ENCODE measurements at places on chromosomes 6 and 20.

DNA sequence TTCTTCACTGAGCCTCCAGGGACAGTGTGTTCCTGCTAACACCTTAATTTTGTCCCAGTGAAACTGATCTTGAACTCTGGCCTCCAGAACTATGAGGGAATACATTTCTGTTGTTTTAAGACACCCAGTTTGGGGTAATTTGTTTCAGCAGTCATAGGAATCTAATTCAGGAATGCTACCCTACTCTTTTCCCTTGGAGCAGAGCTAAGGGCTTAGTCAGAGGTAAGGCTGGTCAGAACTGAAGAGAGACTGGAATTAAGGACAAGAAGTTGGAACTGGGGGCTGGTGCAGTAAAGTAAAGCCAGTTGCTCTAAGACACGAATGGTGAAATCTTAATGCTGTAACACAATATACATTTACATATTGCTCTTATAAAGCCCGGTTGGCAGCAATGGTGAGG lies 809.7 kb downstream of the MAFB start:
- DNase-seq, result no peak

DNA sequence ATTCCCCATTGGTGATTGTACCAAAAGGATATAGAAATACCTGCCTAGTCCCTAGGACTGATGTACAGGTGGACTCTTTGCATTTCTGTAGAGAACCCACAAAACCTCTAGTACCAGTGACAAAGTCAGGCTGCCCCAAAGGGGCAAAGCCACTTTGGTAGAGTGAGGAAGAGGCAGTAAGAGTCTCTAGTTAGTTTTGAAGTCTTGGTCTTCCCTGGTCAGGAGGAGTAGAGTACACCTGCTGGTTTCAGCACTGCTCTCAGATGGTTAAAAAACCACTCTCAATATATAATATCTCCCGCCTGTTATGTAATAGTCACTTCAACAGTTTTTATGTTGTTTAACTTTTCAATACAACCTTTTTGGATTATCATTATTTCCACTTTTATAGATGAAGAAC lies 344.9 kb downstream of the CDKAL1 start:
- DNase-seq, result no peak

- DNase-seq, result no peak
Observed at GRCh38 chr6:56689114-56689513, 46.4 kb upstream of the DST start.

- no peak for DNase-seq
Observed at GRCh38 chr6:52457096-52457495, 37.0 kb downstream of the EFHC1 start.

GRCh38 chr6:30135147-30135546 lies 793 bp upstream of the TRIM40 start:
- no peak for DNase-seq

DNA sequence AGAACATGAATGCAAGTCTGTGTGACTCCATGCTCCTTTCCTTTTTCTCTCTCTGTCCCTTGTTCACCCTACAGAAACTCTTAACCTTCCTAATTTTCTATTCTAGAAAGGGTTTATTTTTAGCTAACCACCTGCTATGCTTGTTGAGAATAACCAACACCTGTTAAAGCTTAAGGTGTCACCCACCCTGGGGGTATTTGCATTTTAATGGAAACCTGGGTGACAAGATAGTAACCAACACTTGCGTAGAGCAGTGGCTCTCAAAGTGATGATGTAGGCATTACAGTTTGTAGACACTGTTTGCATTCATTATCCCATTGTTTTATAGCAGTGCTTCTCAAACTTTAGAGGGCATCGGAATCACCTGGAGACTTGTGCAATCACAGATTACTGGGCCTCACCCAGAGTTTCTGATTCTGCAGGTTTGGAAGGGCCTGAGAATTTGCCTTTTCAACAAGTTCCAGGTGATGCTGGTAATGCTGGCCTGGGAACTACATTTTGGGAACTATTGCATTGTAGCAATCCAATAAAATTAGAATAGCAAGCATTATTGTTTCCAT lies 114.4 kb upstream of the ARMC2 start:
- DNase-seq, result no peak

Data from stimulated activated CD4-positive, alpha-beta T cell treated with anti-CD3 and anti-CD28 coated beads, Interleukin-1b, Interleukin-23, amount 100 ng/mL, for 1 hour (primary cell).